ENCODE measurements at places on chromosomes 2 and 18.

- DNase-seq = no peak
Measured at GRCh38 chr18:5066380-5066977, 130.6 kb downstream of the AKAIN1 start.

DNA sequence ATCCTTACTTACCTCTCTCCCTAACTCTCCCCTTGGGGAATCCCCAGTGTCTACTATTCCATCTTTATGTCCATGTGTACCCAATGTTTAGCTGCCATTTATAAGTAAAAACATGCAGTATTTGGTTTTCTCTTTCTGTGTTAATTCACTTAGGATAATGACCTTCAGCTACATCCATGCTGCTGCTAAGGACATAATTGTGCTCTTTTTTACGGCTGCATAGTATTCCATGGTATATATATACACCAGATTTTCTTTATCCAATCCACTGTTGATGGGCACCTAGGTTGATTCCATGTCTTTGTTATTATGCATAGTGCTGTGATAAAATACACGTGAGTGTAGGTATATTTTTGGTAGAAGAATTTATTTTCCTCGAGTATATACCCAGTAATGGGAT lies 24.3 kb upstream of the RIOK3 start:
- DNase-seq = no peak

- DNase-seq = no peak
Measured at GRCh38 chr2:164412831-164413230, 208.5 kb downstream of the GRB14 start.

GRCh38 chr2:215772634-215773563 lies 240.5 kb downstream of the MREG start:
- no peak for DNase-seq

GRCh38 chr2:32856891-32857290 lies 89.9 kb upstream of the LTBP1 start:
- no peak for DNase-seq

GRCh38 chr2:66822186-66822585 lies 387.3 kb downstream of the MEIS1 start:
- no peak for DNase-seq

- DNase-seq = no peak
Measured at GRCh38 chr2:70261501-70261900, 3.6 kb downstream of the PCYOX1 start.

- no peak for DNase-seq
Measured at GRCh38 chr2:227407591-227408151, 19.9 kb upstream of the SCYGR1 start.

GRCh38 chr18:31430072-31430471 lies 17.5 kb upstream of the DSG3 start:
- no peak for DNase-seq

DNA sequence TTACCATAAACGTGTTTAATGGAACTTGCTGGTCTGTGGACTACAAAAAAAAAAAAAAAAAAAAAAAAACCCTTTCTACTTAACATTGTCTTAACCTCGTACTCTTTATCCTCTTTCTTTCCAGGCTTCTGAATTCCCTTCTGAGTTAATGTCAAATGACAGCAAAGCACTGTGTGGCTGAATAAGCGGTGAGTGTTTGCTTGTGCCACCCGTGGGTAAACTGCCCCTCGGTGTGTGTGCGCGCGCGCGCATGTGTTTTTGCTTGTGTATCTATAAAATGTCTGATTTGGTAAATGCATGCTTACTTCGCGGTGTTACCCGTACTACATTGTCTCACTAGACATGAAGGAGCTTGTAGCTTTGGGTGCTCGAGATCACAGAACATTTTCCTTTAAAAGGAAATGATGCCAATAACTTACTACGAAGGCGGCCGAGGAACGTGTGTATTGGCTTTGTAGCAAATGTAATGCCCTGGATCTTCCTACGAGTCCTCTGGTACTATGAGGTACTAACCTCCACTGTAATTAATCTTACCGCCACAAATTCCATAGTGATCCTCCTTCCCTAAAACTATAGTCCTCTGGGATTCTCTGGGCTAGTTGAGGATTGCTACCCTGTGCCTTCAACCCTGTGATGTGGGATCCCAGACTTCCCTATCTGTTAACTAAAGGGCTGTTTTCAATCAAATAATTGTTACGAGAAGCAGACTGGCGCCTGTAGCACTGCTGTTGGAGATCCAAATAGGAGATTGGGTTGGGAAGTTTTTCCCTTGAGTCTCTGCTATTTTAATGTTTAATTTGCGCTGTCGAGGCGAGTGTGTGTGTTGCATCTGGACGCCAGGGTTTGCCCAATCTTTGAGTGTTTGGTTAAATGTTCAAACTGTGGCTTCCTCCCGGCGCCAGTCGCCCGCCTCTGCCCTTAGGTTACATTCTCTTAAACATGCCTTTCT lies 1.1 kb downstream of the ID2 start:
- peak; percentile 32 for DNase-seq

- no peak for DNase-seq
Measured at GRCh38 chr2:196617430-196617829, 22.1 kb upstream of the CCDC150 start.
